ENCODE measurements at places on chromosomes 13 and 19.

DNA sequence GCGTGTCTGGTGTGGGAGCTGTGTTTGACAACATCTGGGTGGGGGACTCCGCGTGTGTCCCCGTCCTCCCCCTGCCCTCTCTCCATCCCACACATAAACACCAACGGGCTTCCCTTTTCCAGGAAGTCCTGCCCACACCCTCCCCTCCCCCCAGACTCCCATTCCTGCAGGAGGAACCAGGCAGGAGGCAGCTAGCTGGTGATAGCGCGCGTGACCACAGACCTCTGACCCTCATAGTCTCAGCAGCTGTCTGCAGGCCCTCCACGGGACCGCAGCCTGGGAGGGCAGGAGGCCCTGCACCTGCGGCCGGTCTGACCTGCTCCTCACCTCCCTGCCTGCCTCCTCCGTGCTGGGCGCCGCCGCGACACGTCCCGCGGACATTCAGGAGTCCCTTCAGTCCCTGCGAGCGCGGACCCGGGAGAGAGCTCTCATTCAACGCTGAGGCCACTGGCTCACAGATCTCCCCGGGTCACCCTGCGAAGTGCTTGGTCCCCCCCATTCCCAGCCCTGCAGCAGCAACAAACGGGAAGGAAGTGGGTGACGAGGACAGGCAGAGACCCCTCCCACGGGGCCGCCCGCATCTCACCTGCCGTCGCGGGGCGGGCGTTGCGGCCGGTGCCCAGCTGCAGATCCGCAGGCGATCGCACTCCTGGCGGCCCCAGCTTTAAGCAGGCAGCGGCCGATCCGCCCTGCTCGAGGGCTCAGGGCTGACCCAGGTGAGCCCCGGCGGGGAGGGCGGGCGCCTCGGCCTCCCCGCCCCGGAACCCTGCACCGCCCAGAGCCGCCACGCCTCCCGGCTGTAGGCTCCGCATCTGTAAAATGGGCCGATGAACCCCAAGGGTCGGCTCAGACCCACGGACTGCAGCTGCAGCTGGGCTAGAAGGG lies 1.1 kb upstream of the ACP5 start:
- peak; percentile 80 for DNase-seq

DNA sequence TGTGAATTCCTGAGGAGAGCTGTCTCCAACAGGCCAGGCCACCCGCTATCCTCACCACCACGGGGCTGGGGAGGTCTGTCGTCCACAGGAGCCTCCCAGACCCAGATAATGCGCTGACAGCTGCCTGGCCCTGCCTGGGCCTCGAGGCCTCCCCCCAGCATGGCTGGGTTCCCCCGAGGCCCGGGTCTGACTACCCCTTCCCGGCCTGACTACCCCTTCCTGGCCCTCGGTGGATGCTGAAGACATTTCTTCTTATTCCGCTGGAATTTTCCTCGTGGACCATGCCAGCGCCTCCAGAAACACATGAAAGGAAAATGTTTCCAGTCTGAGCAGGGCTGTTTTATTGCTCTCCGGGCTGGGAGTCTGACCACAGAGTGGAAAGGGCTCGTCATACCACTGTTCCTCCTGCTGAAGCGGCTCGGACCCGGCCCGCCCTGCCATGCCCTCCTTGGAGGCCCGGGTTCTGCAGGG lies 16.8 kb upstream of the COMP start:
- no peak for DNase-seq

GRCh38 chr19:39156326-39157230 lies 31.0 kb downstream of the PAK4 start:
- DNase-seq: no peak

DNA sequence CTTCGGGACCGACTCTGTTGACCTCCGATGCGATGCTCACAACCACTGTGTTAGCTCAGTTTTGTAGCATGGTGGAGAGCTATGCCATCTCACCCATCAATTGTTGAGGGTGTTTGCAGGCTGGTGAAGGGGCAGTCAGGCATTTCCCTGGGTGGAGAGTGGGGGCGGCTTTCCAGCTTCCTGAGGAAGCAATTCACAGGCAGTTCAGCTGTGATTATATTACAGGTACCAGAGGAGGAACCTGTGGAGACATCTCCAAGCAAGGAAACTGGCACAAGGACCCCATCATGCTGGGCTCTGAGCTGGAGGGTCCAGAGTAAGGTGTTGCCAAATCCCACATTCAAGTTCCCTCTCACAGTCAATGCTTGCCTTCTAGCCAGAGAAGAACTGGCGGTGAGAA lies 166.0 kb upstream of the ZNF536 start:
- DNase-seq: no peak

DNA sequence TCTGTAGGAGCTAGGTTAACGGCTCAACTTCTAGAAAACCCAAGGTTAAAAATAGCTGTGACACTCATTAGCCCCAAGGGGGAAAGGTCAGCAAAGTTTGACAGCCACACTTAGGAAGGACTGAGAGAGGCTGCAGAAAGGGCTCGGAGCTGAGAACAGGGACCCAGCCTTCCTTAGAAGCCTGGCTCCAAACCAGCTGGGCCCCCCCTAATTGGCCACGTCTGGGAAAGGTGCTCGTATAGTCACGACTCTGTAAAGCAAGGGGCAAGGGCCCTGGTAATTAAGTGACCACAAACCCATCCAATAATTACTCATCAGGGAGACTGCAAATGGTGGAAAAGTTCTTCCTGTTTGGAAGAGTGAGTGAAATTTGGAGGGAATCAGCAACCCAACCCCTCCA lies 90.5 kb downstream of the RNASEH2B start:
- no peak for DNase-seq

- no peak for DNase-seq
Measured at GRCh38 chr13:46881621-46882020, 15.2 kb downstream of the HTR2A start.

- DNase-seq: no peak
Measured at GRCh38 chr13:92805766-92806165, 420.8 kb upstream of the GPC6 start.

DNA sequence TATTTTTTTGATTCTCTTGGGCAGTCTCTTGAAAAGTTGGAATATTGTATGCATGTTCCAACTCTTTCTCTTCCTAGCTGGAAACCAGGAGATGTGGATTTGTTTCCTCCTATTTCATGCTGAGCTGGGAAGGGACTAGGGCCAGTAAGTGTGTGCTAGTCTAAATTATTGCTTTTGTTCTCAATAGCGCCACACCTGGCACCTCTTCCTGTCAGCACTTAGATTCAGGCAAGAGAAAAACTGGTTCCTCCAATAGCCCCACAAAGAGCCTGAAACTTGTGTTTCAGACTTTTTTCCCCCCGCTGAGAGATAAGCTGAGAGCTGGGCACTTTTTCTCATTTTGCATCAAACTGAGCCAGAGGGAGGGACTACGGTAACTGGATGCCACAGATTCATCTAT lies 353.4 kb downstream of the OLFM4 start:
- DNase-seq: no peak

DNA sequence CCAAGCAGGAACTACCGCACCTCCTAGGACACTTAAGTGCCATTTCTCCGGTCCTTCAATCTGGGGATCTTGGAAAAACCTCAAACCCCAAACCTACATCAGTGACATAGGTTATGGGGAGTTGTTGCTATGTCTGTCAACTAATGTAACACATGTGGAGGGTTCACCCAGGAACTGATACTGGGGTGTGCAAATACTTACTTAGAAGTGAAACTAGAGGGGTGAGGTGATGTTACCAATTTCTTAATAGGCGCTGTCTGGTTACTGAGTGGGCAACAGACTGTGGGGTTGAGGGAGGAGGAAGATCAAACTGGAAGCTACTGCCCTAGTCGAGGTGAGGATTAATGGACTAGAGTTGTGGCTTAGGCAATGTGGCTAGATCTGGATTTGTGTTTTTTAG lies 1.9 kb downstream of the ZNF586 start:
- DNase-seq: no peak

GRCh38 chr19:50679177-50680125 lies 30.2 kb downstream of the C19orf81 start:
- DNase-seq: peak; percentile 89

GRCh38 chr13:49020940-49021553 lies 45.3 kb downstream of the FNDC3A start:
- DNase-seq: no peak

GRCh38 chr13:99366075-99366987 lies 59.1 kb upstream of the GPR183 start:
- DNase-seq: no peak

- no peak for DNase-seq
Measured at GRCh38 chr19:14059652-14060155, 2.2 kb downstream of the PALM3 start.

DNA sequence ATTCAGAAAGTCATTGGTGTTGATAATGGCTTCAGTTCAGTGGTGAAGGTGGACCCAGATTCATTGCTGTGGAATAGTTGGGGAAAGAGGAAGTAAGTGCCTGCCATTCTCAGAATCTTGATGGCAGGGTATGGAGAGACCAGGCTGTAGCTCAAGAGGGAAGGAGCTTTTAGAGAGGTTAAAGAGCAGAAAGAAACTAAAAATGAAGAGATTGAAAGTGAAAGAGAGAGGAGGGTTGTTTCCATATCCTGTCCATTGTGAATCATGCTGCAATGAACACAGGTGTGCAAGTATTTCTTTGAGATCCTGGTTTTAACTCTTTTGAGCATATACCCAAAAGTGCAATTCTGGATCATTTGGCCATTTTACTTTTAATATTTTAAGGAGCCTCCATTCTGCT lies 12.5 kb downstream of the GJB6 start:
- DNase-seq: no peak

GRCh38 chr13:45384474-45385174 lies 33.5 kb downstream of the SLC25A30 start:
- no peak for DNase-seq

GRCh38 chr19:34237939-34238338 lies 16.4 kb upstream of the GARRE1 start:
- DNase-seq: no peak

GRCh38 chr13:97344265-97345175 lies 89.4 kb upstream of the RAP2A start:
- peak; percentile 80 for DNase-seq

- no peak for DNase-seq
Measured at GRCh38 chr19:30659638-30660037, 287.5 kb downstream of the ZNF536 start.

DNA sequence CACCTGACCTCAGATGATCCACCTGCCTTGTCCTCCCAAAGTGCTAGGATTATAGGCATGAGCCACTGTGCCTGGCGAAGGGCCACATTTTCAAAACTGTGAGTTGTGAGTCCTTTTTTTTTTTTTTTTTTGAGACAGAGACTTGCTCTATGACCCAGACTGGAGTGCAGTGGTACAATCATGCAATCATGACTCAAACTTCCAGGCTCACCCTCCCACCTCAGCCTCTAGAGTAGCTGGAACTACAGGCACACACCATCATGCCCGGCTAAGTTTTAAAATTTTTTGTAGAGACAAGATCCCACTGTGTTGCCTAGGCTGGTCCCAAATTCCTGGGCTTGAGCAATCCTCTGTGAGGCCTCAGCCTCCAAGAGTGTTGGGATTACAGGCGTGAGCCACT lies 3.8 kb upstream of the MYPOP start:
- DNase-seq: no peak

DNA sequence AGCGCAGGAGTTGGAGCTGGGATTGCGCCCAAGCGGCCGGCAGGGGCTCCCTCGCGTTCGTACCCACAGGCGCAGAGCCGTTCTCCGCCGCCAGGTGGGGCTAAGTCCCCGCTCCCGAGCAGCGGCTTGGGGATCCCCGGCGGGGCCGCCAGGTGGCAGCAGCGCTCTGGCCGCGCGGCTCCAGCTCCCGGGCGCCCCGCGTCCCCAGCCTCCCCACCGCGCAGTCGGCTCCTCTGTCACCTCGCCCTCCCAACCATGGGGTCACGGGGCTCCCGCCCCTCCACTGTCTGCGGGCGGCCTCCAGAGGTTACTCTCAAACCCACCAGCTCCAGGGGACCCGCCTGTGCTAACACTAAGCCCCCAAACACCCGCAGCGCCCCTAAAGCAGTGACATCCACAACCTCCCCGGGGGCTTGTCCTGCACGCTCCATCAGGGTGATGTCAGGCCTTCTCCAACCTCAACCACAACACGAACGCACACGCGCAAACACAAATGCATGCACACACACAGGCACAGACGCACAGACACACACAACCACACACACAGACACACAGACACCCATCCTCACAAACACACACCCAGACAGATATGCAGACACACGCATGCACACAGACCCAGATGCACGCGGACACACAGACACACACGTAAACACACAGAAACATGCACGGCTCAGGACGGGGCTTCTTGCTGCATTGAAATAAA lies 18.4 kb upstream of the KCTD15 start:
- peak; percentile 95 for DNase-seq

GRCh38 chr13:43150369-43151207 lies 127.2 kb downstream of the DNAJC15 start:
- no peak for DNase-seq
